Suppressor macrophage treated with lipopolysaccharide for 1 hour (primary cell): ENCODE measurements at places on chromosomes 1 and 21.

DNA sequence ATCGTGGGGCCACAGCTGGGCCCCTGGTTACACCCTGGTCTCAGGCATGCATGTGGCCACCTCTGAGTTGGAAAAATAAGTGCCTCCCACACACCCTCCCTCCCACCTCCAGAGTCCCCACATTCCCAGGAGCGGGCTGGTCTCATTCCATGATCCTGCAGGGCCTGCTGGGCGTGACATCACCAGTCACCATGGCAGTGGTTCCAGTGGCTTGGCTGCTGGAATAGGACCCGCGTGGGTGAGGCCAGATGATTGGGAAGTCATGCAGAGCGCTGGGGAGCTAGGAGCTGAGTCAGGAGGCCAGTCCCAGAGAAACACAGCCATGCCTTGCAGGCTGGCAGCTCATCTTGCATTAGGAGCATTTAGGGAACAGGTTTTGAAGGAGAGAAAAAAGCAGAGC is 125.4 kb upstream of the TMEM51 start:
- peak; percentile 37 for DNase-seq

- DNase-seq: no peak
These were observed 314.4 kb upstream of the ZP4 start for GRCh38 chr1:238205045-238205662.

DNA sequence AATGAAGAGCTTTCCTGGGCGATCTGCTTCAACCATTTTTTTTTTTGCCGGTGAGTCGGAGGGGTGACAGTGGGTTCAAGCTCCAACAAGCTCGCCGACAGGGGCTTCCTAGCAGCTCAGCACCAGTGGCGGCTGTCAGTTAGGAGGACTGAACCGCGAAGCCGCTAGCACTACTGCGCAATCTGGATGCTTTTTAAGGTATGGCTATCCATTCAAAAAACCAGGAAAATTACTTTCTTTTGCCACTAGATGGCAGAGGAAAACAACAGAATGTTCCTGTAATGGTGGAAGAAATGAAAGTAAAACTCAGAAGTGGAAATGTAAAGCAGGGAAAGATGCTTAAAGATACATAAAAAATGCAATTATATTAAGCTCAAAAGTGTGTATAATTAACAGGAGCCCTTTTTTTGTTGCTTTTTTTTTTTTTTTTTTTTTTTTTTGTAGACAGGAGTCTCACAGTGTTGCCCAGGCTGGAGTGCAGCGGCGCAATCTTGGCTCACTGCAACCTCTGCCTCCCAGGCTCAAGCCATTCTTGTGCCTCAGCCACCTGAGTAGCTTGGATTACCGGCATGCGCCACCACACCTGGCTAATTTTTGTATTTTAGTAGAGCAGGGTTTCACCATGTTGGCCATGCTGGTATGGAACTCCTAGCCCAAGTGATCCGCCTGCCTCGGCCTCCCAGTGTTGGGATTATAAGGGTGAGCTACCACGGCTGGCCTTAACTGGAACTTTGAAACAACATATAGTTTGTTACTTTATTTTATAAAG is 8.5 kb downstream of the KYAT3 start:
- DNase-seq: peak; percentile 91

- peak; percentile 53 for DNase-seq
These were observed 777 bp downstream of the NUDT17 start for GRCh38 chr1:145846201-145846612.

- no peak for DNase-seq
These were observed 7.2 kb downstream of the DPYD start for GRCh38 chr1:97913506-97914139.

GRCh38 chr1:8914466-8914865 is 31.2 kb upstream of the CA6 start:
- no peak for DNase-seq

- DNase-seq: peak; percentile 89
These were observed 18.1 kb upstream of the SLC26A9 start for GRCh38 chr1:205961405-205961804.

- DNase-seq: peak; percentile 60
These were observed 88.6 kb downstream of the NUF2 start for GRCh38 chr1:163410073-163410999.

GRCh38 chr1:216758161-216758560 is 34.9 kb upstream of the ESRRG start:
- no peak for DNase-seq

DNA sequence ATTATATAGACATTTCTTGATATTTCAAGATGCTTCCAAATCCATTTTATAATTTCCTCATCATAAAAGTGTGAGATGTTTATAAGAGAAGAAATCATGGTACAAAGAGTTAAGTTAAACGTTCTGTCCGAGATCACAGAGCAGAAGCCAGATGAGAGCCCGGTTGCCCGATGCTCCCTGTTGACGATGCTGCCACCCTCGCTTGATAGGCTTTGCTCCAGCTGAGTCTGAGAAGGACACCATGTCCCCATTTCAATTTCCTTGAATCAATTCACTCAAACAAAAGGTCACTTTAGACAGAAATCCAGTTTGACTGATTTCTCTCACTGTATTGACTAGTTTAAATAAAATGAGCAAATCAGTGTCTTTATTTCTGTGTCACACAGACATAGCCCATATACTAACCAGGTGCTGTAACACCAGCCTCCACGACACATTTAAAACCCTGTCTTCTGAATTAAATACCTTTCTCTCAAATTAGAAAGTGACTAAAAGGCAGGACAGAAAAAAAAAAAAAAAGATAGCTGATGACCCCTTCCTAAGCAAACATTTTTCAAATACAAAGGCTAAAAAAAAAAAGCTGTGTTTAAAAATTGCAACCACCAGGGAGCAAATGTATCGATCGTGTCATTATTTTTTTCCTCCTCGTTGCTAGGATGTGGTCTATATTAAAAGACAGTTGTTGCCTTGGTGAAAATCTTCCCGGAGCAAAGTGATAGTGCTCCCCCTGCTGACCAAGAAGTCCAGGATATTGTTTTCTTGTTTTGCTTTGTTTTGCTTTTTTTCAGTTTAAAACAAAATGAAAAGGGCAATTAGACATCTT is 35.2 kb downstream of the DNASE2B start:
- peak; percentile 78 for DNase-seq

GRCh38 chr21:45320261-45321025 is 32.7 kb upstream of the POFUT2 start:
- DNase-seq: no peak

GRCh38 chr1:203033917-203034316 is 7.6 kb downstream of the PPFIA4 start:
- DNase-seq: no peak

DNA sequence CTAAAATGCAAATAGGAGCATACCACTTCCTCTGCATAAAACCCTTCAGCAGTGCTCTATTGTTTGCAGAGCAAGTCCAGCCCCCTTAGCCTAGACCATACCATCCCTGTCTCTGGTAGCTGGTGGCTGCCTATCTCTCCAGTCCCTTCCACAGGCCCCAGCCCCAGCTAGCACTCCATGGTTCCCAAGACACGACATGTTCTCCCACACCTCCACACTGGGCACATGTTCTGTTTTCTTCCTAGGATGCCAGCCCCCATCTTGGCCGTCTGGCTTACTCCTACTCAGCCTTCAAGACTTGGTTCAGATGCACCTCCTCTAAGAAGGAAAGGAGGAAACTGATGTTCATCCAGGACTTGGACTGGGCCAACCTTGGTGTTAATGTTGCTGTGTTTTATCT is 108.4 kb downstream of the BEND5 start:
- DNase-seq: no peak

DNA sequence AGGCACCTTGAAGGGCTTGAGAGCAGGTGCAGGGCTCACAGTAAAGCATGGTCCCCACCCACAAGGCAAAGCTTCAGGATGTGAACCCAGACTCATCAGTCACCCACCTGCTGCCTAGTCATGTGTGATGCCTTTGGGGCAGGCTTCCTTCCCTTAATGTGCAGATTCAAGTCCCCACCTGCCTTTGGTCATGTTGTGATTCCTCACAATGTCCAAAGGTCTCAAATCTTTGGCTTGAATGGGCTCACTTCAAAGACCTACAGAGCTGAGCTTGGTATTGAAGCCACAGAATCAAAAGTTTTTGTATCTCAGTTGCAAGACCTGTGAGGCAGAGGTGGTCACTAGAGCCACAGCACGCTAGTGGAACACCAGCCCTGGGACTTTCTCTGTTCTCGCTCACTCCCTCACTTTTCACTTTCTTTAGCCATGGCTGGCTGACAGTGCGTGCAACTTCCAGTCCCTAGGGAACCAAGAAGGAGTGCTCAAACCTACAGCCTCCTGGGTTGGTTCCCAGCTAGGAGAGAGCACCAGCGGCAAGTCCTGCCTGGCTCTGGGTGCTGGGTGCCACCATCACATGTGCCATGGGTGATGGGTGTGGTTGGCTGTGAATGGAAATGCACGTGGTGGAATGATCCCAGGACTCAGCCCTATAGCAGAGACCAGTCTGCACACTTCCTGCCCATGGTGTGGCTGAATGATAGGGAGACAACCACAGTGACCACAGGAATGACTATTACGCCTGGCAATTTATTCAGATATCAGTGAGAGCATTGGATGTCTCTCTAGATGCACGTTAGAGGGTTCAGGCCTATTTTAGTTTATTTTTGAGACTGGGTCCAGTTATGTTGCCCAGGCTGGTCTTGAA is 26.4 kb upstream of the CLIC6 start:
- no peak for DNase-seq

GRCh38 chr1:235128456-235129328 is at the start of gene TOMM20:
Gene TOMM20, minus strand, starts transcription at chr1:235128837. Its CDS starts 122 bp downstream, at chr1:235128715.
- DNase-seq: peak; percentile 98

- no peak for DNase-seq
These were observed 71.8 kb downstream of the RNF220 start for GRCh38 chr1:44476891-44477290.

DNA sequence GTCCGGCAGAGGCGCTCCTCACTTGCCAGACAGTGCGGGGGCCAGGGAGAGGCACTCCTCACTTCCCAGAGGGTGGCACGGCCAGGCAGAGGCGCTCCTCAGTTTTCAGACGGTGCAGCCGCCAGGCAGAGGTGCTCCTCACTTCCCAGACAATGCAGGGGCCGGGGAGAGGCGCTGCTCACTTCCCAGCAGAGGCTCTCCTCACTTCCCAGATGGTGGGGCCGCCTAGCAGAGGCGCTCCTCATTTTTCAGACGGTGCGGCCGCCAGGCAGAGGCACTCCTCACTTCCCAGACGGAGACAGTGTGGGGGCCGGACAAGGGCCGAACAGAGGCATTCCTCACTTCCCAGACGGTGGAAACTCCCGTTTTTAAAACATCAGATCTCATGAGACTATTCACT is 238.4 kb upstream of the CACYBP start:
- DNase-seq: no peak
